Left colon (tissue), 2 donors: ENCODE measurements at places on chromosomes 7 and 10.

- no peak for DNase-seq
Observed at GRCh38 chr10:32047881-32048280, 8.3 kb downstream of the KIF5B start.

GRCh38 chr7:47580811-47581331 is 1.0 kb downstream of the TNS3 start:
- no peak for DNase-seq

DNA sequence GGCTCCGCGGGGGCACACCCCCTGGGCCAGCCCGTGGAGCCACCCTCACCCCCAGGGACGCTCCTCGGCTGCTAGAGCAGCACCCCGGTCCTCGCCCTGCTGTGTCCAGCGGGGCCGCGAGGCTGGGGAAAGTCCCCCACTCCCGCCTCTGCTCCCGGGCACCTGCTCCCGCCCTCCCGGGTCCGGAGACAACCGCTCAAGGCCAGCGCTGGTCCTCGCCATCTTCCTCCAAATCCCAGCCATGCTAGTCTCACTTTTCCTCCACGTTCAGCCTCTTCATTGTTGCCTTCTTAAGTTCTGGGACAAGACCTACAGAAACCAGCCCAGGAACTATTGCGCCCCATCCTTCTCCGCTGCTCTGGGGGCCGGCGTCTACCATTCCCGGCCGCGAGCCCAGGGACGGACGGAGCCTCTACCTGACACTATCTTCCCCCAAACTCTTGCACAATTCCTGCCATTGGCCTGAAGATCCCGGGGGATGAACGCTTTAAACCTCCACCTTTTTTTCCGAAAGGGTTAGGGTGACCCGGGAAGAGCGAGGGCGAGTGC is 4.8 kb upstream of the KCP start:
- no peak for DNase-seq

DNA sequence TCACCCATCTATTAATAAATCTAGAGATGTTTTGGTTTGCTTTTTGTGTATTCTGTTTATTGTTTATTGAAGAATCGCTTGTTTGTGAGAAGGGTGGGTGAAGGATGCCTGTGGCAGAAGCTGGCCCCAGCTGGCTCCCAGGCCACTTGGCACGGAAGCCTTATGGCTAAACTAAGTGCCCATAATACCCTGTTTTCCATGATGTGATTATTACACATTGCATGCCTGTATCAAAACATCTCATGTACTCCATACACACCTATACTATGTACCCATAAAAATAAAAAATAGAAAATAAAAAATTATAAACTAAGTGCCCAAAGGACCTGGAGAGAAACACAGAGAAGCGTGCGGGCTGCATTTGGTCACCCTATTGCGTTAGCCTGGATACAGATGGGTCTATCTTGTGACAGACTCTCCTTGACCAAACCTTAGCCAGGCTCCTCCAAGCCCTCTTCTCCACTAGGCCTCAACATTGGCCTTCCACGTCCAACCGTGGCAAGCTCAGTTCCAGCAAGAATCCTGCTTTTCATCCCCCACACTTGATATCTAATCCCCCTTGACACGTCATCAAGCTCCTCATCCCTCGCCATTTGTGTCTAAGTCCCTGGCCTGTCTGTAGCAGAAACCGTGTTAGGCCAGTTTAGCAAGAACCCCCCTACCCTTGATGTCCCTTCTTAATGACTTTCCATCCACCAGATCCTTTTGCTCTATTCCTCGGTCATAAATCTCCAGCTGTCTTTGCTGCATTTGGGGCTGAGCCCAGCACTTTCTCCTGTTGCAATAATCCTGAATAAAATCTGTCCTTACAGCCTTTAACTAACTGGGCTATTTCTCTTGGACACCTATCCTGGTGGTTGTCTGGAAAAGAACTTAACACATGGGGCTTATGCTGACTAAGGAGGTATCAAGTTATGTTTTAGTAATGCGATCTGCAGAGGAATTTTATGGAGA is 245.2 kb downstream of the TNS3 start:
- DNase-seq: no peak

- peak; percentile 17 for DNase-seq
Observed at GRCh38 chr10:133127291-133128125, 32.5 kb upstream of the KNDC1 start.

- DNase-seq: no peak
Observed at GRCh38 chr10:19812976-19813375, 3.3 kb upstream of the PLXDC2 start.
